ENCODE measurements at places on chromosomes 4 and X.

GRCh38 chrX:132622130-132622529 is 133.3 kb upstream of the MBNL3 start:
- no peak for DNase-seq

DNA sequence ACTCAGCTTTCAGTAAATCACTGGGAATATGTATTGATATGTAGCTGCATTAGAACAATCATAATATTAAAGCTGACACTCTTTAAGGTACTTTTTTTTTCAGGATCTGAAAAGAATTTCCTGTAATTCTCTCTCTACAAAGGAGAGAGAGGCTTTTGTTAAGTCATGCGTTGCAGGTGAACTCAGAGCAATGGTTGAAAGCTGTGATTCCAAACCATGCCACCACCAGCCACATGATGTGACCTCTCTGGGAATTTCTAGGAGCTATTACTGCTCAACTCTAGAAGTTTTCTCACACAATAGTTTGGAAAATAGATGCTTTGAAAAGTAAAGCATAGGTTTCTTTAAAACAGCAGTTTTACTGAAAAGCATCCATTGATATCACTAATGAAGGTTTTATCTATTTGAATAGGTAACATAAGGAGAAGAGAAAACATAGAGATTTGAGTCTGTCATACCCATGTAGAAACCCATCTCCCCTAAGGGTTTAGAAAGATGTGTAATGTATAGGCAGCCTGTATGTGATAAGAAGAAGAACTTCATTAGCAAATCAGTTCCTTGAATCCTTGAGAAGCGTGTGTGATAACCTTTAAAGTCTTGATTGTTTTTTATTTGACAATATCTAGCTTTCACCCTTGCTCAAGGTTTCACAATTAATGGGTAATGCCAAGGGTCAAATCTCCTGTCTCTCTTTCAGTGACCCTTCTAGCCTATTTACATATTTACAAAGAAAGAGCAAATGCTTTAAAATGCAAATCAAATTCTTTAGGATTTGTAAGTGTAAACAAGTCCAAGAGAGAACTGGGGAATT is 161.0 kb upstream of the ANKRD50 start:
- no peak for DNase-seq

- DNase-seq = no peak
Observed at GRCh38 chr4:98905297-98905696, 23.6 kb downstream of the EIF4E start.

- DNase-seq = no peak
Observed at GRCh38 chr4:2330091-2331042, 68.5 kb upstream of the MXD4 start.

- no peak for DNase-seq
Observed at GRCh38 chr4:183140911-183141320, 41.9 kb downstream of the WWC2 start.

- DNase-seq = no peak
Observed at GRCh38 chr4:100461807-100462605, 55.8 kb downstream of the EMCN start.

DNA sequence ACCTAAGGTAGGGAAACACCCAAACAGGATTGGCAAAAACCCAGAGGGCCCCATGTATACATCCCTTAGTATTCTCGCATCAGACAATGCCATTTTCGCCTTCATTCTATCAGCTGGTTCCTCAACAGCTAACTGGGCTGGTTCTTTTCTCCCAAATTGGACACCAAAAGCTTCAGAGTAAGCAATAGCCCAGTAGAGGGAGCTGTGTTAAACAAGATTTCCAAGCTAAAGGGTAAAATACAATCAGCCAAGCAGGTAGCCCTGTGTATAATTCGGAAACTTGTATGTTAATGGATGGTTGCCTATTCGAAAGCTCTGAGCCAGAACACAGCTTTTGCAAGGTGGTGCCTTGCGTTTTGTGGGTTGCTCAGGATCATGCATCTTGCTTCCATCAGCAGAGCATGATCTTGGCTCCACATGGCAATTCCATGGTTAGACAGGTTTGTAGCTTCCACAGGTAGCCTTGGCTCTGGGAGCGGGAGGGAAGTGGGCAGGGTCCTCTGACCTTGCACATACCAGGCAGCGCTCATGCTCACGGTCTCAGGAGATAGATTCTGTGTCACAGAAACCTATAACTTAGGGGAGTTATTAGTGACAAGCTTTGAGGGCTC is 115.2 kb upstream of the LNX1 start:
- no peak for DNase-seq

GRCh38 chr4:101157415-101158133 is 189.8 kb downstream of the PPP3CA start:
- DNase-seq = no peak

GRCh38 chrX:40174001-40174853 is 76.5 kb upstream of the BCOR start:
- DNase-seq = peak; percentile 59

- no peak for DNase-seq
Observed at GRCh38 chr4:138650929-138651448, 364.6 kb upstream of the NOCT start.

- DNase-seq = no peak
Observed at GRCh38 chr4:954211-955020, 19.0 kb downstream of the DGKQ start.

GRCh38 chr4:116099596-116099995 is 985.8 kb downstream of the TRAM1L1 start:
- DNase-seq = no peak

DNA sequence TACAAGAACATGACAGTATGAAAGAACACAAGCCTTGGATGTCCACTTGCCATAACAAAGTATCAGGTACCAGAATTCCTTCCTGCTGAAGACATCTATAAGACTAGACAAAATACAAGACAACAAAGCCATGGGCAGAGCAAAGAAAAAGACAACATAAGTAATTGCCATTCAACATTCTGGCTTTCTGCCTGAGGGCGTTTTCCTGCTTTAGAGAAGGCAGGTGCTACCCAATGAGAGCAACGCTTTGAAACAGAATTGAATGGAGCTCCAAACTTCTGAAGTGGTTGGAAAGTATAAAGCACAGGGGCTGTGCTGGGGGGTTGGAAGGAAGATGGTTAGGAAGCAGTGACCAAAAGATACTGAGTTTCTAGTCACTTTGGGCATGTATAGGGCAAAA is 30.1 kb downstream of the PDE5A start:
- DNase-seq = no peak

- DNase-seq = no peak
Observed at GRCh38 chr4:179051206-179051605, 1609.0 kb upstream of the AGA start.

DNA sequence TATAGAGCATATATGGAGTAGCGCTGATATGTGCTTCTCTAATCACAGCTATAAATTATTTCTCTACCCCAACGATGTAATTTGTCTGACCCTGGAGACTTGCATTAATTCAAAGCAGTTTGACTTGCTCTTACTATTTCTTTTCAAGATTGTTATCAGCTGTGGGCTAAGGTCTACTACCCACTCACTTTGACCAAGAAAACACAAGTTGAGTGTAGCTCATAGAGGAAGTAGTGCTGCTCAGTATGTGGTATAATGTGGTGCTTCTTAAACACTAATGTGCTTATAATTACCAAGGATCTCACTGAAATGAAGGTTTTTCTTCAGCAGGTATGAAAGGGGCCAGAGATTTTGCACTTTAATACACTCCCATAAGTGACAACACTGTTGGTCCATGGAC is 70.1 kb downstream of the INPP4B start:
- no peak for DNase-seq

- DNase-seq = no peak
Observed at GRCh38 chrX:23736030-23736429, 7.0 kb downstream of the ACOT9 start.

DNA sequence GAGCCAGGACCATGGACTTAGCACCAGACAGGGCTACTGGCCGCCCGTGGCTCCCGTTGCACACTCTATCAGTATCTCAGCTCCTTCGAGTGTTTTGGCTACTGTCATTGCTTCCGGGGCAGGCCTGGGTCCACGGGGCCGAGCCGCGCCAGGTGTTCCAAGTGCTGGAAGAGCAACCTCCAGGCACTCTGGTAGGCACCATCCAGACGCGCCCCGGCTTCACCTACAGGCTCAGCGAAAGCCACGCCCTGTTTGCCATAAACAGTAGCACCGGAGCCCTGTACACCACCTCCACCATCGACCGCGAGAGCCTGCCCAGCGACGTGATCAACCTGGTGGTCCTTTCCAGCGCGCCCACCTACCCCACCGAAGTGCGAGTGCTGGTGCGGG is 1.6 kb downstream of the FAT4 start:
- DNase-seq = no peak

DNA sequence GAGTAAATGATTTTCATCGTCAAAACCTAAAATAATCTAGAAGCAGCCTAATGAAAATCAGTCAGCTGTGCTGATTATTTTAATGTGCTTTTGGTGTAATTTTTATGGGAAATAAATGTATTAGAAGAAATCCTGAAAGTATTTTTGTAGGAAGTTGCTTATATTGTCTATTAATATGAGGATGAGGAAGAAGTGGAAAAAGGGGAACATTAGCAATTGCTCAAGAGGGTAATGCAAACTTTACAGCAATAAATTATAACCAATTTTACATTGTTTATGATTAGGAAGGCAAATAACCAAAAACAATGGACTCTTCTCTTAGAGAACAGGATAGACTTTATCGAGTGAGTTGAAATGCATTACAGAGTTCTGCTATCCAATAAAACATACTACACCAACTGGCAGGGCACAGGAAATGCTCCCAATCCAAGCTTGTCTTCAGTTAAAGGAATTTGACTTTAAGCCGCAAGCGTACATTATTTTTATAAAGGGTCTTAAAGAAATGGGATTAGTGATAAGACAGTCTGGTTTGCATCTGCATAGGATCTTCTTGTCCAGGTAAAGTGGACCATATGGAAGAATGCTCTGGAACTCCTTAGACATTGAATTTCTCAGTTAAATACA is 374.8 kb downstream of the PDGFC start:
- no peak for DNase-seq

DNA sequence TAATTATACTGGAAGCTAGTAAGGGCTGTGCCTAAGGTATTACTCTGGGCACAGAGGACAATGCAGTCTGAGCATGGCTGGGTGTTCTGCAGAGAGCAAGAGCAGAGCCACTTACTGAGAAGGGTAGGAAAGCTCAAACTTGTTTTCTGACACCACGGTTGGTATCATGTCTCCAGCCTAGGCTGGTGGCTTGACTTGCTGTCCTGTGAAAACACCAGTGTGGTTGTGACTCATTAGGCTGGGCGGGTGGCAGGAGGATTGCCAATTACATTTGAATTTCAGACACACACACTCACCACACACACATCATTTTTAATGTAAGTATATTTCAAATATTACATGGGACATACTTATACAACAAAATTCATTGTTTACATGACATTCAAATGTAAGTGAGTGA is 19.7 kb upstream of the MTM1 start:
- no peak for DNase-seq

DNA sequence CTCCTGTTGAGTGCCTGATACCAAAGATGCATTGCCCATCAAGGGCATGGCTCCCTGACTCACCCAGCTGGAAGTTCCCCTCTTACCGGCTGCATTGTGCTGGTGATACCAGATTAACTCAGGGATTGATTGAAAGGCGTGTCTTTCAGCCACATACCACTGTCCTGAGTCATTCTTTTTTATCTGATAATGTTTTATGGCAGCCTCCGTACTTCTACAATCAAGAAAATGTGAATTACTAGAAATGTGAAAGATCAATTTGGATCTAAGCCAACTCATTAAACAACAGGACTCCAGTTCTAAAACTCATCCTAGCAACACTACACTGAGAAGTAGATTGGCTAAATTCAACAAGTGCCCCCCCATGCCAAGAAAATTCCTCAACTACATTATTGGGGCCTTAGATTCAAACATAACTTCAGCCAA is 40.0 kb downstream of the TXK start:
- no peak for DNase-seq
